HFF-Myc (cell line): ENCODE measurements at places on chromosomes 1 and 21.
A peak's percentile ranks its signal among the peaks of the same experiment; 100 is the strongest.

DNA sequence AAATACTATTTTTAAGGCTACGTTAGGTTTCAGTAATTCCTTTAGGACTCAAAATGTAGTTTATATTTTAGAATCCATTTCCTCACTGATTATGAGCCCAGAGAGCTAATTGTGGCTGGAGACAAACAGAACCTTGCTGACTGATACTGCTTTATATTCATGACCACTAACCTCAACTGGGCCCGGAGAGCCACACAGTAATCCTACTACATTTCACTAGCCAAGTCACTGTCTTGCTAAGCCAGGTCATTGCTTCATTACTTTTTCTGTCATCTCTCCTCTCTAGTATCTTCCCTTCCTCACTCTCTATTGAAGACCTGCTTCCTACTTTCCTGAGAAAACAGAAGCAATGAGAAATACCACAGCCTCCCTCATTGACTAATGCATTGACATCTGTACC is 24.7 kb downstream of the IL23R start:
- DNase-seq, result no peak

- DNase-seq, result no peak
Observed at GRCh38 chr21:15138490-15138889, 73.7 kb upstream of the NRIP1 start.

DNA sequence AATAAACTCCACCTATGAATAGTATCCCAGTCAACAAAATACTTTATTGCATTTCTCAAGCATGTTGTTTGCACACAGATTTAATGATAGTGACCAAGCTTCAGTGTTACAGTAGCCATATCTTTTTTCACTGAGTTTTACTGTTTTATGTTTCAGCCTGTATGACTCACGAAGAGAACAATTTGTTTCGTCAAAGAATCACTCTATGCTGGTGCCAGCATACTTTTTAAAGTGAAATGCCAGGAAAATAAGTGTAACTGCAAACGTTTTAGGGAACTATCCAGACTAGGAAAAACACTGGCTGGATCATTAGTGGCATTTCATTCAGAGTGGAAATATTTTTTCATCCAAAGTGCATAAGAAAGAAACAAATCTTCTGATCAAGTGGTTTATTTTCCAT is 210.8 kb downstream of the COL11A1 start:
- peak; percentile 20 for DNase-seq

DNA sequence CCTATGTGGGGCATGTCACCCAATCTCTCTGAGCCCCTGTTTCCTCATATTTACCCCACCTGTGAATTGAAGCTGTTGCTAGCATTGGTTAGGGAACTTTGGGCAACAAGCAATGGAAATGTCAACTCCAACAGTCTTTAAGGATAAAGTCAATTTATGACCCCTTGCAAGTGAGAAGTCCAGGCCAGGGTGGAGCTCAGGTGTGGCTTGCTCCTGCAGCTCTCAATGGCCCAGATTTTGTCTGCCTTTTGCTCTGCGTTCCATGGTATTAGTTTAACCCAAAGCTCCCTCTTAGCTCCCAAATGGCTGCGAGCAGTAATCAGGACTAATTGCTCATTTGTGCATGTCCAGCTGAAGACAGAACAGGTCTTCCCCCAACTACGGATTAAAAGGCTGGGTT is 70.4 kb upstream of the ABCG1 start:
- no peak for DNase-seq

- DNase-seq, result peak; percentile 97
Observed at GRCh38 chr1:64343105-64343822, 126.7 kb upstream of the CACHD1 start.

- no peak for DNase-seq
Observed at GRCh38 chr1:19208710-19209438, 1.2 kb downstream of the UBR4 start.

- DNase-seq, result no peak
Observed at GRCh38 chr1:189899686-189900425, 577.8 kb downstream of the BRINP3 start.

GRCh38 chr1:183873642-183874041 is 68.7 kb downstream of the RGL1 start:
- DNase-seq, result no peak

GRCh38 chr1:62161711-62162110 is 32.9 kb upstream of the L1TD1 start:
- no peak for DNase-seq

DNA sequence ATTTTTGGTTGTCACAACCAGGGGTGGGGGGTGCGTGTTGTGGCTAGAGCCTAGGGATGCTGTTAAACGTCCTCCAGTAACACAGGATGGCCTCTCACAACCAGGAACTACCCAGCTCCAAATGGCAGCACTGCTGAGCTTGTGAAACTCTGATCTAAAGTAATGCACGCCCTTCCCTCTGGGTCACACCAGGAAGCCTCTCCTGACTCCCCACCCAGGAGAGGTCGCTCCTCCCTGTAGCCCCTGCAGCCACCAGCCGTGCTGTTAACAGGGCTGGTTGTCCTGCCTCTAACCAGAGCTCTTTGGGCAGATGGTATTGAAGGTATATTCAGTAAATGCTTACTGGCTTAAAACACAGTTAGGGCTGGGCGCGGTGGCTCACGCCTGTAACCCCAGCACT is 73.2 kb downstream of the NKAIN1 start:
- no peak for DNase-seq

GRCh38 chr1:204780630-204781029 is 90.0 kb upstream of the NFASC start:
- DNase-seq, result no peak

DNA sequence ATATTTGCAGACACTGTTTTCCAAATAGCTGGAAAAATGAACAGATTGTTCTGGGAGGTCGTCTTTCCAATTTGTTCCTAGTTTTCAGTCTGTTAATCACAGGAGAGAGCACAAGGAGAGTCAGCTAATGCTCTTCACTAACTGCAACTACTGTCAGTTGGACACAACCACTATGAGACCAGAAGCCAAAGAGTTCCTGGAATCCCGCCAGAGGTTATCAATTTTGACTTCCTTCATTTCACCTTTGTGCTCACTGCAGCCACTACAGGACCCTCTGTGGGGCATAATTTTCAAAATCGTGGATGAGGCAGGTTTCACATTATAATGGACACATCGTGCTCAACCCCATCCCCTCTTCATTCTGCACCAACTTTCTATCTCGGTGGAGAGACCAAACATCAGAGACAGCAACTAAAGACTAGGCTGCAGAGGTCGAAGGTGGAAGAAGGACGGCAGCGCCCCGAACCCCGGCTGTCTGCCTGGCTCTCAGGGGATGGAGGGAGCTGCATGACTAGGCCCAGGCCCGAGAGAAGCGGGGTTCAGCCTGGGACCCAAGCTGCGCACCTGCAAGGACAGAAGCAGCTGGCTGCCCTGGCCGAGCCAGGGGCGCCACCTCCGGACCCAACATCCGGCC is 602 bp downstream of the KIAA0319L start:
- no peak for DNase-seq

GRCh38 chr1:202067188-202067974 is 55.3 kb upstream of the GPR37L1 start:
- no peak for DNase-seq

DNA sequence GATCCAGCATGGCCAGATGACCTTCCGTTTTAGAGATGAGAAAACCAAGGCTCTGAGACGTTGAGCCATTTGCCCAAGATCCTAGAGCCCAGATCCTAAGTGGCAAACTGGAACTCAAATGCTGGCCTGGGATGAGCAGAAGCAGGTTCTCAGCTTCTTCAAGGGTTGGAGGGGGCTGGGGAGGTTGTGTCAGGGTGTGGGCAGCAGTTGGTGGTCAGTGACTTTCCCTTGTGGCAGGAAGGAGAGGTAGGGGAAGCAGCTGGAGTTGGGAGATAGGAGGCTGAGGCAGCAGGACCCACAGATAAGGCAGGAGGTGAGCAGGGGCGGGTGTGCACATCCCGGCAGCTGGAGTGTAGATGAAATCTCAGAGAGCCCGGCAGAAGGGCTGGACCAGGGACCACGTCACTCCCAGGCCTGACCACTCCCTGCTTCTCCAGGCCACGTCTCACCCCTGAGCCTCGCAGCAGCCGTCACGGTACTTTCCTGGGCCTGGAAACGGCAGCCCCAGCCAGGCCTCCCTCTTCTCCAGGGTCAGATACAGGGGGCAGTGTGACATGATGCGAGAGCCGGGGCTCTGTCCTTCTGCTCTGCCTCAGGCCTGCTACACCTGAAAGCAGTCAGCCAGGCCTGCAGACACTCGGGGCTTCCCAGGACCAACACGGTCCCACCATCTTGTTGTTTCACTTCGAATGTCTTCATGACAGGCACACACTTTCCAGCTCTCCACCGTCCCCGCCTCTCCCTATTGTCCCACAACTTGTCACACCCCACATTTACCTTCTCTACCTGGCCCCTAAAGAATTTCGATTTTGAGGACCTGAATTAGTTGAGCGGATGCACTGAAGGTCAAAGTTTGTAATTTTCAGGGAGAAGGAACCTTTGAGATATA is 11.5 kb upstream of the LAPTM5 start:
- DNase-seq, result no peak

GRCh38 chr1:162679298-162679697 is 47.0 kb downstream of the DDR2 start:
- DNase-seq, result no peak

DNA sequence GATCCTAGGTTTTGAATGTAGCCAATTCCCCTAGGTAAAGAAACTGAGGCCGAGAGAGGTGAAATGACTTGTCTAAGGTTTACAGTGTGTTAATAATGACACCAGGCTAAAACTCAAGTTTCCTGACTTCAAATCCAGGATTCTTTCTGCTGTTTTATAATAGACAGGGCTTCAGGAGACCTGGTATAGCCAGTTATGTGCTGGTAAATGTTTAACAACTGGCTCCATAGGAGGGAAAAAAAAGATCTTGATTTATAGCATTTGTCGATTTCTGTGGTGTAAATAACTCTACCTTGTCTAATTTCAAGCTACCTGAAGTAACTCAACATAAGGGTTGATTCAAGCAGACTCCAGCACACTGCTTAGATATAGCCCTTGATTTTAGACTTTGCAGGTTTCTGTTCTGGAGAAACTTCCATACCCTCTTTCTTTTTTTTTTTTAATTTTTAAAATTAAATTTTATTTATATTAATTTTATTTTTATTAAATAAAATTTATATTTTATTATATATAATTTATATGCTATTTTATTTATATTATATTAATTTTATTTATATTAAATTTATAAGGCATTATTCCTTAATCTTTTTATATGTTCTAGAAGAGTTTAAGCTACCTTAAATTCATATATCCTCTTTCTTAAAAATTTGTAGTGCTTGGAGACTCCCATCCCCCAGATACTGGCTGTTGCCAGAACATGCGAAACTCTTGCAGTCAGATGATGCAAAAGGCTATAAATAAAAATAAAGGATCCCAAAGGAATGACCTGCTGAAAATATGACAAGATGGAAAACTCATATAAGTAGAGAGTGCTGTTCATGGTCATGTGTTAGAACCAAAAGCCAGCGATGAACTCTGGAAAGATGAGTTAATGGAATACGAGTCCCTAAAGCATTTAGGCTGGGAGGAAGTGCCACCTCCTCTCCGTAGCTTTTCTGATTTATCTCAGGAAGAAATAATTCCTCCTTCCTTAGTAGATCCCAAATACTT is 35.4 kb upstream of the SRSF10 start:
- DNase-seq, result no peak

DNA sequence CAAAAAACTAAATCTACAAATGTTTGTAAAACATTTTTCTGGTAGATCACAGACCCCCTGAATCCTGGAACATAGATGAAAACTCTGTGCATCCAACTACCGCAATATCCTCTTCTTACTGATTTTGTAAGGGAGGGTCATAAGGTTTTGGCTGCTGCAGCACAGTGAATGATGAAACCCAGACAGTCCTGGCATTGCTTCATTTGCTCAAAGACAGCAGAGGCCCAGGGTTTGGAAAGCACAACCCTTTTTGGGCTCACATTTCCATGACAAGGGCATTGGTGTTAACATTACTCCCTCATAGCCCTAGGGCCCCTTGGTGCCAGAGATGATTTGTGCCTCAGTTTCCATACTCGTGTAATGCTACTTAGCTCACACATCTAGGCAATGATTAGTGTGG is 51.2 kb downstream of the PLXNA2 start:
- no peak for DNase-seq

DNA sequence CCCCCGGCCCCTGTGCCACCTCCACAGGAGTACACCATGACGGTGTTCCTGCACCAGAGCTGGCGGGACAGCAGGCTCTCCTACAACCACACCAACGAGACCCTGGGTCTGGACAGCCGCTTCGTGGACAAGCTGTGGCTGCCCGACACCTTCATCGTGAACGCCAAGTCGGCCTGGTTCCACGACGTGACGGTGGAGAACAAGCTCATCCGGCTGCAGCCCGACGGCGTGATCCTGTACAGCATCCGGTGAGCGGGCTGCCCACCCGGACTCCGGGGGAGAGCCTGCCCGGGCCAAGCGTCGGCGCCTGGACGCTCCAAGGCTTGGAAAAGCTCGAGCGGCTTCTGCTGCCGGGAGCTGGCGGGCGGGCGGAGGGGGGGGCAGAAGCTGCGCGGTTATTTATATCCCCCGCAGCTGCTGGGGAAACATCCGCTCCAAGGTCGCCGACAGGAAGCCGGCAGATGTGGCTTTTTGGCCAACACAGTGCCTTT is 6.4 kb downstream of the GABRD start:
- no peak for DNase-seq

DNA sequence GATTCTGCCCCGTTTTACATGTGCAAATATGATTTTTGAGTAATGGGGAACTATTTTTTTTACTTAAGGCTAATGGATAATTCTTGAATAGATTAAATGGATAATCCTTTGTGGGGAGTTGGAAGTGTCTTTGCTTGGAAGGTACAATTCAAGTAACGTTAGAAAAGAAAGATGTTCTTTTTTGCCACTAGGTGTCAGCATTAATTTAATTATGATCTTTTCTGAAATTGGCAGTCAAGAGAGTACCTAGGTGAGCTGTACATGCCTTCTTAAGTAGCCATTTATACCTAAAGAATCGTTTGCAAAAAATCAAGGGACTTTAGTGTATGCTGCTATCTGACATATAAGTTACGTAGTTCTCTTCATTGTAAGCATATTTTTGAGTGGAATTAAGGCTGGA is 2.2 kb downstream of the FBXO28 start:
- DNase-seq, result no peak

- no peak for DNase-seq
Observed at GRCh38 chr1:230422221-230422981, 3.7 kb downstream of the PGBD5 start.

GRCh38 chr1:223844787-223845036 is 1.0 kb downstream of the TP53BP2 start:
- DNase-seq, result no peak

GRCh38 chr1:117555806-117556205 is 50.0 kb upstream of the TENT5C start:
- DNase-seq, result no peak

DNA sequence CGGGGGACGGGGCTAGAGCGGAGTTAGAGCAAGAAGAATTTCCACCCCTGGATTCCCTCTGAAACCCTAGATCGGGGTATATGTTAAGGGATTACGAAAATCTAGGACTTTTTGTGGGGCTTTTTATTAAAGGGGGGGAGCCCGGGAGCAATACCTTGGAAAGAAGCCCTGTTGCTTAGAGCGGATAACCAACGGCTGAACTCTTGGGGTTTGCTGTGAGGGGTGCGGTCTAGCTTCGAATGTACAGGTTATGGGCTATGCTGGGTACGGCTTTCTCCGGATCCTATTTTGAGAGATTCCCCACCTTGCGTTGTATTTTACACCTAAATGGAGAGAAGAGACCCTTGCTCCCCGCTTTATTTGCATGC is 626 bp downstream of the DYRK3 start:
- no peak for DNase-seq
